Renal cortical epithelial cell (primary cell): ENCODE measurements at places on chromosomes 6 and 20.

GRCh38 chr20:4007383-4008025, 7.9 kb downstream of the RNF24 start:
- no peak for DNase-seq

GRCh38 chr20:2108987-2109386, 7.4 kb downstream of the STK35 start:
- peak; percentile 88 for DNase-seq

GRCh38 chr20:58277578-58278472, 31.7 kb upstream of the RAB22A start:
- no peak for DNase-seq

GRCh38 chr20:9617940-9618339, 103.5 kb downstream of the LAMP5 start:
- peak; percentile 21 for DNase-seq

DNA sequence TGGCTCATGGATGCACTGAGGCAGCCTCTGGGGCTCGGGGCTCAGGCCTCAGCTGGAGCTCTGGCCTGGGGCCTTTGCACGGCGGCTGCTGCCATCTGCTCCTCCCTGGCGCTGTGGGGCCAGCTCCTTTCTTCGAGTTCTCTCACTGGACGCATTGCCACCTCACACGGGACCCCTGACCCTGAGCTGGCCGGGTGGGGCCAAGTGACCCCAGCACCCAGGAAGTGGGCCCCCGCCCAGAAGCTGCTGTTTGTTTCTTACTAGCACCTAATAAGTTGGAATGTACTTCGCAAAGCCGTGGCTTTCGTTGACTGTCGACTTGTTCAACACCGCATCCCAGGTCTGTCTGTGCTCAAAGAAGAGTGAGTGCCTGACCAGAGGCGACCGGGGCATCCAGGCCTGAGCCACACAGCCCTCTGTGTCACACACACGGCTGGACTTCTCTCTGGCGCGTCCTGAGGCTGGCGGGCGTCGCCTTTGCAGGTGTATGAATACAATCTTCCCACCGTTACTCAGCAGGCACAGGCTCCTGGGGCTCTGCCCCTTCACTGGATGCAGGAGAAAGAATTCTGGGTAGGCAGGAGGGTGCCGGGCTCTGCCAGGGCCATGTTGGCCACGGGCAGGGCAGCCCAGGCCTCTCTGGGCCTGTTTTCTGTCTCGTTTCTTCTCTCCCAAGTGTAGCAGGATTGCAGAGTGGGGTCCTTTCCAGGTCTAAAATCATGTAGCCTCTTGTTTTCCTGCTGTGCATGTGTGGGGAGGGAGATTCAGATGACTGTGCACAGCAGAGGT, 112.9 kb downstream of the DLL1 start:
- no peak for DNase-seq

GRCh38 chr20:37801921-37802320, 101.0 kb upstream of the VSTM2L start:
- DNase-seq: no peak

DNA sequence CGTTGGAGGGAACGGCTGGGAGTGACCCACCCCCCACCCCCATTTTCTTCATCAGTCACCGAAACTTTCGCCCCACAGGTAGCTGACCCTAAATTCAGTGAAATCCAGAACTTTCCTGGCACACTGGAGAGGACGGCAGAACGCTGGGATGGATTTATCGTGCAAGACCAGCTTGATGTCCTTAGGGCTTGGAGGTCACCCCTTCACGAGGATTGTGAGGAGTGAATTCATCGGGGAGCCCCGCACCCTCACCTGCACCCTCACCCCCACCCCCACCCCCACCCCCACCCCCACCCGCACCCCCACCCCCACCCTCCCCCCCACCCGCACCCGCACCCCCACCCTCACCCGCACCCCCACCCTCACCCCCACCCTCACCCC, 13.3 kb upstream of the TCFL5 start:
- DNase-seq: no peak
